Smooth muscle cell of the brain vasculature (primary cell): ENCODE measurements at places on chromosomes 7 and 10.
A peak's percentile ranks its signal among the peaks of the same experiment; 100 is the strongest.

GRCh38 chr7:131957338-131958020 lies 401.1 kb upstream of the PODXL start:
- DNase-seq = no peak

GRCh38 chr7:32142649-32143048 lies 72.4 kb upstream of the PDE1C start:
- DNase-seq = no peak

GRCh38 chr7:12490107-12490688 lies 80.3 kb upstream of the SCIN start:
- DNase-seq = peak; percentile 6

GRCh38 chr10:20267734-20268133 lies 451.5 kb downstream of the PLXDC2 start:
- no peak for DNase-seq

DNA sequence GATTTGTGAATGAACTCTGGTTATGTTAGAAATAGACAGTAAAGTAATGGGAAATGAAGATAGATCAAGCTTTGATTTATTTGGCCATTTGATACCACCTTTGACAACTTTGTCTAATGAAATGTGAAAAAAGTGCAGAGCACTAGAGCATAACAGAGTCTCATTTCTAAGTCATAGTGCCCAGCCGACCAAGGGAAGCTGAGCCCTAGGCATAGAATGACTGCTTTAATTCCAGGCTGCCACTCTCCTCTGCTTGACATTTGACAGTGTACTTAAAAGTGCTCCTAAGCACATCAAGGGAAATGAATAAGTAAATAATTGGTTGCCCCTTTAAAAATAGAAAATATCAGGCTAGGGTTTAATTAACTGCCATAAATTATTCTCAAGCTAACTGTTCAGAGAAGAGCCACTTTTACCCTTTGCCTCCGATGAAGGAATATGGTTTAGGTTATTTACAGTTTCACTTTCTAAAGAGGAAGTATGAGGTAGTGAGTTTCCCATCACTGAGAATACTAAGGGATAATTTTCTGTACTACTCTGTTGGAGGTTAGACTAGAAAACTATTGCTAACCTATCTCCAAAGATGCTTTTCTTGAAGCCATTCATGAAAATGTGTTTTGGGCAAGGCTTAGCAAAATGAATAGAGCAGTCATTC lies 591.6 kb downstream of the REEP3 start:
- no peak for DNase-seq

DNA sequence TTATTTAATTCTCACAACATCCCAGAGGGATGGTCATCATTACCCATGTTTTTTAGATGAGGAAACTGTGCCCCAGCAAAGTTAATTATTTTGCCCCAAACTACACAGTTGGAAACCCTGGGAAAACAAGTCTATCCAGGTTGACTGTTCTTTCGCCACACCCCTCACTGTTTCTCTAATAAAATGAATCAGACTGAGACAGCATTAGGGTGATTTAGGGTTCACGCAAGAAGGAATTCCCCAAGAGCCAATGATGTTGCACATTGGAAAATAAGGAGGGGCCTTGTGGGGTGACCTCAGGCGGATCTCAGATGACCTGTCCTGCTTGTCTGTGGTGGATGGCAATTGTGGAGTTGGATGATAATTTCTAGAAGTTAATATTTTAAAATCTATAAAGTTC lies 135.7 kb upstream of the TBX20 start:
- no peak for DNase-seq

- no peak for DNase-seq
These were observed 153.8 kb upstream of the CALCR start for GRCh38 chr7:93728292-93728691.
